AG09309 (cell line): ENCODE measurements at places on chromosomes 4 and X.
A peak's percentile ranks its signal among the peaks of the same experiment; 100 is the strongest.

GRCh38 chr4:119041951-119042560, 93.6 kb upstream of the MYOZ2 start:
- peak; percentile 45 for DNase-seq

DNA sequence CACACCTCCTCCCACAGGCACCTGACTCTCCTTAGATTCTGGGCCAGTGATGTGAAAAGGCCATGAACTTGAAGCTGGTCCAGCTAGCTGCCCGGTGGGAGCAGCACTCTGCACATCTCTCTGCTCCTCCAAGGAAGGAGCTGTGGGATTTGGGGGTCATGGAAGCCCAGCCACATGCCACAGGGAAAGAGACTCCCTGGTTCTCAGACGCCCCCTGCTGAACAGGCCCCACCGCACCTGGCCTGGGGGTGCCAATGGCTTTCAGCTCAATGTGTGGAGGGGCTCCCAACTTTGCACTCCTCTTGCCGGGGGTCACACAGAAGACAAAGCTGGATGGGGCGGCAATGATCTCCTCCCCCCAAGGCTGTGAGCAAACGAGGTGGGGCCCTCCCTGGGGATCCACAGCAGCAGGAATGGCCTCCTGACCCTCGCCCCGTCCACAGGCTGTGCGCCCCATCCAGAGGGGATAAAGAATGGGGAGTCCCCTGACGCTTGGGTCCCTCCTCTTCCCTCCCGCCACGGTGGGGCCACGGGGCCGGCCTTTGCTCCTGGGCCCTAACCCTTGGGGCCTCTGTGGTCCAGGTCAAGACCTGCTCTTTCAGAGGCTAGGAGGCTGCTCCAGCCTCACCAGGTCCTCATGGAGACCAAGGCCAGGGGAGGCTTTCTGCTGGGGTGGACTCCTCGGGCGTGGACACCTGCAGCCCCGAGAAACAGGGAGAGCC, 51.3 kb downstream of the GAK start:
- DNase-seq: no peak

DNA sequence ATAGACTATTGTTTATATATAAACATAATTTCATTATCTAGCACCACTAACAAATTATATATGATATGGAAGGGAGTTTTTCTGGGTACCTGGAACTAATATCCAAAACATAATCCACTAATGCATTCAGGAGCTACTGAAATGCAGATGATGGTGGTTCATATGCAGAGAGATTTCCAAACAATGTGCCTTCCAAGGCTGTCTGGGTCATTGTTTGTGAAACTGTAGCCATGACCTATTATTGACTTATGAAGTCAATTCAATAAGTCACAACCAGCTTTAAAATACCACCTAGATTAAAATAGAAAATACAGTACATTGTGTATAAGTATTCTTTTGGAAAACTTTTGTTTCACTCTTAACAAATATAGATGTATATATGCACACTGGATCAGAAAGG, 237.0 kb upstream of the PRPS2 start:
- DNase-seq: no peak

GRCh38 chr4:186757696-186758355, 34.2 kb upstream of the FAT1 start:
- DNase-seq: no peak

DNA sequence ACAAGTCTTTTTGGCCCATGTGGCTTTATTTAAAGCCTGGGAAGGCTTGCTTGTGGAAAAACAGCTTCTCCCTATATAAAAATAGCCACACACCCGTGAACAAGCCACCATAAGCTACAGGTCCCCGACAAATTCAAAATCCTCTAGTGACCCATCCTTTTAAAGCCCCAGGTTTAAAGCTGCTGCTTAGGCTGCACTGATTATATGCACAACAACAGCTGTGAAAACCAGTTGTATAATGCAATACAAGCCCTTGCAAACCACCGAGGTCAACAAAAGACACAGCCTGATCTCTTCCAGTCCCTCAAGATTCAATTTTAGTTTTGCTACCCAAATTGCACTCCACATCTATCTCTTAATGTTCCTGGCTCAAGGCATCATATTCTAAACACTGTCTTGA, 186.0 kb upstream of the WDFY3 start:
- DNase-seq: no peak

DNA sequence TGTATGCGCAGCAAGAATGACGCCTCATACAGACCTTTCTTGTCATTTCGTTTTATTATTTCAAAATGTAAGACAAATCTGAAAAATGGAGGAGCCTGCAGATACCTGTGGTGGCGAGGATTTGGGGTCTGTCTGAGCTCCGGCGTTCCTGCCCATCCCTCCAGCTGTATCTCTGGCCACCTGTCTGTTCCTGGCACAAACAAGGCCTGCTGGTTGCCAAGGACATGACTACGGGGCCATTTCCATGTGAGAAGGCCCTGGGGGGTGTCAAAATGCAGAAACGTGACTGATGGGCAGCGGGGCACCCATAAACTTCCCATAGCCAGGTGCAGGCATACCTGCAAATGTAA, 591 bp upstream of the TSPAN7 start:
- no peak for DNase-seq

DNA sequence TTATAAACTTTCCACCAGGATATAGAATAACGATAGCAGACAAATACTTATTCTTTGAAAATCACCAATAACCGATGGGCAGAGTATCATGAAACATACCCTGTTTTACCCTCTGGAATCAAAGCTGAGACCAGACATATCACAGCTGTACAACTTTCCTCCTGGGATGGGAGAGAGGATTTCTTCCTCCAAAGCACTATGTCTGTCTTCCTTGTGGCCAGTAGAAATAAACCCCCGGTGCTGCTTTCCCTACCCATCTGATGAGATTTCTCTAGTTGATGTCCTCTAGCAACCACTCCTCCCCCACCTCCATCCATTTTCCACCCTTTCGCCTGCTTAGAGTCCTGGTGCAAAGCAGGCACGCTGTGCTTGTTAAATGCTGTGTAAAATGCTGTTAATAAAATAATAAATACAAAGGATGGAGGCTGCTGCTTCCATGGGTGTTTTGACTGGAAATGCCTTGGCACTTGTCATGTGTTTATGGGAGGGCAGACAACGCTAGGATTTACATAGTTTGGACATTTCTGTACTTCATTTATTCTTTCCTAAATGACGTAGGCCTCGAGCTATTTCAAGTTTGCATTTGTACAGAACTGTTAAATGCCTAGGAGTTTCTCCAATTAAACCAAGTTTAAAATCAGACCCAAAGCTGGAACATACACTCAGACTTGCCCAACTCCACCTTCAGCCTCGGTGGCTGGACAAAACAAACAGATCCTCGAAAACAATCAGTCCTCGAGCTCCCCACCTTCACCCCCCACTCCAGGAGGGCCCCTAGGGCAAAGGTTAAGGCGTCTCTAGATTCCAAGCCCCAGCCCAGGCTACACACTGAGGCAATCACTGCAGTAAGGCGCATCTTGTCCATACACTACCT, 10.1 kb downstream of the BCOR start:
- DNase-seq: no peak

GRCh38 chrX:19673375-19674040, 158.2 kb upstream of the MAP3K15 start:
- peak; percentile 75 for DNase-seq

DNA sequence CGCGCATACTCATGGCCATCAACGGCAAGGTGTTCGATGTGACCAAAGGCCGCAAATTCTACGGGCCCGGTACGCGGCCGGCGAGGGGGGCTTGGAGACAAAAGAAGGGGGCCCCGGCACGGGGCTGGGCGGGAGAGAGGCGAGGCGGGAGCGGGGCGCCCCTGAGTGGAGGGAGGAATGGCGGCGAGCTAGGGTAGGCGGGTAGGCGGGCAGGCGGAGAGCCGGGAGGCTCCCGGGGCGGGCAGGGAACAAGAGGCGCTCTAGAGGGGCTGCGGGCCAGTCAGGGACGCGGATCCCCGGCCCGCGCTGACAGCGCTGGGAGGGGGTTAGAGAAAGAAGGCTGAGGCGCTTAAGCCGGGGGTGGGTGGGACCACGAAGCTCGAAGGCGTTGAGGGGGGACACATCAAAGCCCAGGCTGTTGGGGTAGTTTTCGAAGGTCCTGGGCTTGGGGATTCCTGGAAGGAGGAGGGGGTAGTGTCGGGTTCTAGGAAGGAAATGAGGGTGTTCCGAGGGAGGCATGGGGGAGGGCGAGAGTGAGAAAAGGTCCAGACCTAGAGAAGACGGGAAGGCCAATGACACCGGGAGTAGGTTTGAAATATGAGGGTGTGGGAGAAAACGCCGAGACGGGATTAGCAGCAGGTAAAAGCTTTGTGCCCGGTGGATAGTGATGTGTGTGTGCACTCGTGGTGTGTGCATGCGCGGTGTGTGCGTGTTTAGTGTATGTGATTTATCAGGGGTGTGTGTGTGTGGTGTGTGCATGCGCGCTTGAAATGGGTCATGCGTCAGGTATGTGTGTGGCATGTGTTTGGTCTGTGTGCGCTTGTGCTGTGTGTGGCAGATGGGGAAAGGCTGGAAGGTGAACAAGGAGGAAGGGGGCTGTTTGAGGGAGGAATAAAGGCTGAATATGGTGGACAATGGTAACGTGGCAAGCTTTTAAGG, 807 bp downstream of the PGRMC1 start:
- DNase-seq: no peak

DNA sequence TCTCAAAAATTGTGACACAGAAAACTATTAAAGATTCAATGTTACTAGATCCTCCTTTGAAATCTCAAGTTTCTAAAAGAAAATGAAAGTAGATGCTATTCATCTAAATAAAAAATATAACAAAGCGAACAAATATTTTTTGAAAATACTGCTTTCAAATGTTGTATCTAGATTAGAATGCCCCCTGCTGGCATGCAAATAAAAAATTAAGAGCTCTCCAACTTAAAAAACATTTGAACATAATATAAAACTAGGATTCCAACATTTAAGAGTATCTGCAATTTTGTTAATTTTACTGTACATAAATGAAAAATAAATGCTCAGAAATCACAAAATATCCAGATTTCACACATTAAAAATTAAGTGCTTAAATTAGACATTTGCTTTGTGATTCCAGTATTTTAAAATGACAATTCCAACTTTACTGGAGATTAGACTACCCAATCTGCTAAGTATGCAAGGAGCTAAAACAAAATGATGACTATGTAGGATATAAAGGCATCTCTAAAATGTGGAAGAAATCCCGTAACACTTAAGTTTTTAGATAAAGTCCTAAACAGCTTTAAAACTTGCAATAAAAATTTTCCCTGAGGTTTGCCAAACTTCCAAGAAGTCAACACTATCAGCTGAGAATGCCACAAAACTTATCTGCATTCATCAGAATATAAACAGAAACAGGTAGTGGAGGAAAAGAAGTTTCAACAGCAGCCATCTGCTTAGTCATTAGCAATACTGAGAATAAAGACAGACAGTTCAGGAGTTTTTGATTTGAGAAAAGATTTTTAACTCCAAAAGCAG, 32.7 kb downstream of the DHX15 start:
- peak; percentile 50 for DNase-seq

GRCh38 chr4:104394406-104395167, 100.1 kb downstream of the CXXC4 start:
- no peak for DNase-seq

DNA sequence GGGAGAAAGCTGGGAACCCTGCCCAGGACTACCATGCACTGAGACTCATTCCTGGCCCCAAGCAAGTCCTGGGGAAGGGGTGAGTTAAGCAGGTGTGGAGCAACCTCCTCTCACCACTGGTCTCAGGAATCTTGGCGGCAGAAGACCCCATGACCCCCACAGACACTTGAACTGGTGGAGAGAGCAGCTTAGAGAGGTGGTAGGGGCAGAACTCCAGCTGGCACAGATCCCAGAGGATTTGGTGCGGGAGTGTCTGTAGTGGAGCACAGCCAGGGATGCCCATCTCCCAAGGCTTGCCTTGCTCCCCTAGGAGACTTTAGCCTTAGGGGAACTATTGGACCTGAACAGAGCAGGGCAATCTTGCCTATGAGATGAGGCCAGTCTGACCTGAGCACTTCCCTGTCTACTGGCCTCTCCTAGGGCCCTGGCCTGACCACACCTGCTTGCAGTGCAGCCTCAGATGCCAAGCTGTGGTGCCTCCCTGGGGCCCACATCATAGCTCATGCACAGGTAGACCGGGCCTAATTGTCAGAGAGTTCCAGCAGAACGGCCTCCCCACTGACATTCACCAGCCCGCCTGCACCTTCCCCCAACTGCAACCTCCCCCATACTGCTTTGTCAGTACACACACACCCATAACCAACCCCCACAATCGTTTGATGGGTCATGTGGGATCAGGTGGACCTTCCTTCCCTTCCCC, 78.0 kb downstream of the NAA11 start:
- DNase-seq: no peak

DNA sequence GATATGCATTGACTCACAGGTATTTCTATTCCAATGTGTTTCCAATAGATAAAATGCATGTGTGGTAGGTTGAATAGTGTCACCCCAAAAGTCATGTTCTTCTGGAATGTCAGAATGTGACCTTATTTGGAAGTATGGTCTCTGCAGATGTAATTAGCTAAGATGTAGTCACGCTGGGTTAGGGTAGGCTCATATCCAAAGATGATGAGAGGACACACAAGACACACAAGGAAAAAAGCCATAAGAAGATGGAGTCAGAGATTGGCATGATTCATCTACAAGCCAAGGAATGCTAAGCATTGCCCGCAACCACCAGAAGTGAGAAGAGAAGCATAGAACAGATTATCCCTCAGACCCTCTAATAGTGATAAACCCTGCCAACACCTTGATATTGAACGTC, 17.5 kb downstream of the ZNF330 start:
- DNase-seq: no peak

DNA sequence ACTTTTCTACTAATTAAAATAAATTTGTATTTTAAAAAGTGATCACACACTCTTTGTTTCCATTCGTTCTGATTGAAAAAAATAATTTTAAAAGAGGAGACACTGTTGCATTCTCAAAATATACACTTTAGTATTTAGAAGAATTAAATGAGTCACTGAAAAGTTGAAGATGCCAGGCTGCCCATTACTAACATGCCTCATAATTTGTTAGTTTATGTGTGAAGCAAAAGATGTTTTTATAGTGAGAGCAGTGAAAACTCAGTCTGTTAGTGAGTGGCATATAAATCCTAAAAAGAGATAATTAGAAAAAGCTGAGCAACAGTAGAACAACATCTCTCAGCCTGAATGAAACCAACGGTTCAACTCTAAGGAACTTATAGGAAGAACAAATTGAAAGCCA, 143.4 kb downstream of the CDS1 start:
- DNase-seq: peak; percentile 23

DNA sequence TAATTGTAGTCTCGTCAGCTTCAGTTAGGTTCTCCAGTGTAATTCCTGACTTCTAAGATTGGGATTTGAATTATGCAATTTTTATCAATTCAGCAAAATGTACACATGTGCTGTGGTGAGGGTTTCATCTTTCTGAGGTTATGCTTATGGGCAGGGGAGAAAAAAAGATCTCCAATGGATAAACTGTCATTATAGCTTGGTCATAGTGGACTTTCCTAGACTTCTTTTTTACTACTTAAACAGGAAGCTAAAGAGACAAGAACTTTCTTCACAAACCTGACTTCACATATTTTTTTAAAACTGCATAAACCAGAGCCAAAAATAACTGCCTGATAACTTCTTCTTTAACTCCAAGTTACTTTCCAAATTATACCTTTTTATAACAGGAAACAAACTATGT, 21.7 kb upstream of the SPP1 start:
- no peak for DNase-seq
